Tibial artery (tissue), 4 donors: ENCODE measurements at places on chromosomes 1 and 21.

- DNase-seq: no peak
Observed at GRCh38 chr1:88330201-88330600, 353.9 kb upstream of the PKN2 start.

GRCh38 chr1:72357411-72357810, 75.1 kb upstream of the NEGR1 start:
- no peak for DNase-seq

DNA sequence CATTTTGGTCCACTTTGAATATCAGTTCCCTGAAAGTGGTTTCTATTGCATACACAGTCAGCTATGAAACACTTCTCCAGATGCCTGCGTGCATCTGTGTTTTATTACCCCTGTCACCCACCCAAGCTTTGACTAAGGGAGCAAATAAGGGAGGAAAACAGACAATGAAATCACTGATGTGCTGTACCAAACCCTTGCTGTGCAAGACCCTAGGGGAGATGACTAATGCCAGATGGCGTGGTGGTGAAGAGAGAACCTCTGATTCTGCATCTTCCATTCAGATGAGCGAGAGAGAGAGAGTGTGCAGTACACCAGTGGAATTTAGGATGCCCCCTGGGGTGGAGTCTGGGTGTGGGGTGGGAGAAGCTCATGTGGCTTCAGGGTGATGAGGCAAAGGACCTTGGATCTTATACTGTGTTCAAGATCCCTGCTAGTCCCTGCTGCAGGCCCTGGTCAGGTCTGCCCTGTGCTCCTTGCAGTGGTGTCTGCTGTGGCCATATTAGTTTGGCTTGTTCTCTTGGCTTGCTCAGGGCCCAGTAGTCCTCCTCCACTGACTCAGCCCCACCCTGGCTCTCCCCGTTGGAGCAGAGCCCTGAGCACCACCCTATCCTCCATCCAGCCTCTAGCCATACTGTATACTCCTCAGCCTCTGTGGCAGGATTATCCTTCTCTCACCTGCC, 18.5 kb downstream of the CLCA1 start:
- DNase-seq: no peak

GRCh38 chr1:10438677-10439163, 8.5 kb downstream of the CENPS start:
- DNase-seq: no peak

DNA sequence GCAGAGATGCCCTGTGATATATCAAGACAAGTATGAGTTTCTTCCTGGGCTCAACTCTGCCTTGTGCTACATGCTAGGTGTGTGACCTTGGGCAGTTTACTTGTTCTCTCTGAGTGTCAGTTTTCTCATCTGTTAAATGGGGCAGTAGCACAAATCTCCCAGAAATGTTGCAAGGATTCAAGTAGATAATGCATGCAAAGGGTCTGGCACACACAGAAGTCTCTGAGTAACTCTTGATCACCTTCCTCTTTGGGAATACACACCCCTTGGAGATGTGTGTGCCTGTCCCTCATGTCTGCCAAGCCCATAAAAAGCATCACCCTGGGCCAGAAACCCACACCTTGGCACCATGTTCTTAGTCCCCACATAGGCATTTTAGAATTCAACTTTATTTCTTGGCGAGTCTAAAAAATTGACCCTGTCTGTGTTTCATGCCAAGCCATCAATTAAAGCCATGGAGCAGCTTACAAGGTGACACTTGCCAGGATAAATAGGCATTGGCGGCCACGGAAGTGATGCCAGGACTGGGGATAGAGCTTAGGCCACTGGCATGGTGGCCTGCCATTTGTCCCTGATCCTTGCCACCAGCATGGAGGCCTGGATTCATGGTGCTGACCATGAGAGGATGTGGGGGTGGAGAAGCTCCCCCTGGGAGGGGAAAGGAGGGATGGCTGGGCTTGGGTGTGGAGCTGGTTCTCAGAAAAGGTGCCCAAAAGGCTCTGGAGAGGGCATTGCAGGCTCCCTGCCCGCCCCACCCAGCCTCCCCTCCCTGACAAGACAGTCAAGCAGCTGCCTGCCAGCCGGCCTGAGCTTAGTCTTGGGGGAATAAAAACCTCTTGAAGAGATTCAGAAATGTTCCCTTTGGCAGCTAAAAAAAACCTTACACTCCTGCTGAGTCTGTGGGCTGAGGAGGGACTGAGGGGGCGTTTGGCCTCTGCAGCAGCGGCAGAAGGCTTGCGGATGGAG, 118.0 kb upstream of the IPO9 start:
- no peak for DNase-seq

- no peak for DNase-seq
Observed at GRCh38 chr1:152050886-152051675, 14.3 kb upstream of the S100A11 start.

GRCh38 chr1:147109762-147110161, 62.5 kb downstream of the PRKAB2 start:
- DNase-seq: no peak

GRCh38 chr1:114274621-114275317, 121.1 kb upstream of the SYT6 start:
- DNase-seq: no peak

DNA sequence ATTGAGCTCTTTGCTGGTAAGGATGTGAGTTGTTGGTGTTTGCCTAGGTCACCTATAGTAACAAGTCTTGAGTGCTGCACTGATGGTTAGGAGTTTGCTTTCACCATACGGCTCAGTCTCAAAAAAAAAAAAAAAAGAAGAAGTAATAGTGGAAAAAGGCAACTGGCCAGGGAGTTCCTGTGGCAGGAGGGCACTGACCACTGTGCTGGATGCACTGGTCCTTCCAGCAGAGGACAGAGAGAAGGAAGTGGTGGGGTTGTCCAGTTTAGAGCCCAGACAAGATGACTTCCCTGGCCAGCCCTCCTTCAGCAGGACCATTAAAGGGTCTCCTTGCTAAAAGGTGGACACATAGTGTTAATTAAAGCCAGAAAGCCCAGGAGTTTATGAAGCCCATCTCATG, 11.9 kb upstream of the PTCH2 start:
- no peak for DNase-seq

DNA sequence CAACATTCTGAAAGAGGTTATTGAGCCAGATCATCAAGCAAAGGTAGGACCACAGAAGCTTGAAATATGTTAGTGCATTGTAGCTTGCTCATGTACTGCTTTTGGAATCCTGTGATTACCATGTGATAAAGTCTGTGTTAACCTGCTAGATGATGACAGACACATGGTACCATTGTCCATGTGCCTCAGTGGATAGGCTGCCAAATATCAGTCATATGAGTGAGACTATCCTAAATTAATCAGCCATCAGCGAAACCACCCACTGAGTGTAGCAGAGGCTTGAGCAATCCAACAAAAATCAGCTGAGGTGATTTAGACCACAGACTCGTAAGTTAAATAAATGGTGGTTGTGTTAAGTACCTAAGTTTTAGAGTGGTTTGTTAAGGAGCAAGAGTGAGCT, 32.7 kb upstream of the CRB1 start:
- DNase-seq: no peak

DNA sequence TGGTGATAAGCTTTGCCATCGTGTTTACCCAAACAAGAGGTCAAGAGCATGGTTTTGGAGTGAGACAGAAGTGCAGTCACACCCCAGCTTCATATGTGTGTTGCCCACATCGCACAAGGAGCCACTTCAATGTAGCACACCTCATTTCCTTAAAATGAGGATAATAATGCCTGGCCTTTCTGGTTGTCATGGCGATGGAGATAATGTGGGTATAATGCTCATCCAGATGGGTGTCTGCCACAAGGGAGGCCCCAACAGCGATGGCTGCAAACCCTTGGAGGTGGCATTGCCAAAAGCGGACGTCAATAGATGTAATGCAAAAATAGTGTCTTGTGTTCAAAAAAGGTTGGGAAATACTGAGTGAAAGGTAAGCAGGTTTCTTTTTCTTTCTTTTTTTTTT, 83.1 kb upstream of the AJAP1 start:
- no peak for DNase-seq

GRCh38 chr1:220828179-220828490, 41.4 kb downstream of the MTARC1 start:
- no peak for DNase-seq

GRCh38 chr21:43806017-43806710, 16.8 kb downstream of the RRP1 start:
- DNase-seq: no peak

GRCh38 chr1:226661965-226662364, 77.1 kb downstream of the ITPKB start:
- DNase-seq: no peak

- no peak for DNase-seq
Observed at GRCh38 chr1:6499296-6499695, 7.8 kb upstream of the PLEKHG5 start.
